ENCODE measurements at places on chromosomes 13 and 19. TPM values are rescaled to one million over a fixed set of nuclear protein-coding genes. Genes with fewer than 3 reads are reported as not detected.

Gene PTH2
- not detected for total RNA-seq

Gene ZNF571
- total RNA-seq = 11.6 TPM

Gene SIGLEC8
- not detected for total RNA-seq

Gene ACTN4
- 1,377 TPM for total RNA-seq

Gene ZNF547
- total RNA-seq = 1.9 TPM

Gene FAM216B
- total RNA-seq = not detected

Gene CNN1
- total RNA-seq = 10.9 TPM
